ENCODE measurements at places on chromosomes 6 and 20. TPM values are rescaled to one million over a fixed set of nuclear protein-coding genes. Genes with fewer than 3 reads are reported as not detected.

TUBB1 gene
- total RNA-seq: not detected

RAB32 gene
- not detected for total RNA-seq

TAF4 gene
- total RNA-seq: 19.5 TPM

PCSK2 gene
- not detected for total RNA-seq

FNDC1 gene
- not detected for total RNA-seq

RBPJL gene
- total RNA-seq: not detected

ZNF334 gene
- total RNA-seq: 1.7 TPM

SMLR1 gene
- 0.08 TPM for total RNA-seq

BPIFB2 gene
- total RNA-seq: not detected

HLA-DQA2 gene
- total RNA-seq: 24.2 TPM

ABHD16B gene
- total RNA-seq: not detected

PKIB gene
- 0.19 TPM for total RNA-seq

PDE10A gene
- total RNA-seq: 0.16 TPM

TRIM31 gene
- 0.18 TPM for total RNA-seq

SLC17A2 gene
- not detected for total RNA-seq

ISM1 gene
- total RNA-seq: not detected

CDH4 gene
- not detected for total RNA-seq

POM121L2 gene
- not detected for total RNA-seq

YIPF3 gene
- total RNA-seq: 43.0 TPM

TAAR2 gene
- not detected for total RNA-seq
